Activated CD4-positive, alpha-beta T cell treated with anti-CD3 and anti-CD28 coated beads for 36 hours (primary cell): ENCODE measurements at places on chromosomes 1 and 21. TPM values are rescaled to one million over a fixed set of nuclear protein-coding genes. Genes with fewer than 3 reads are reported as not detected.

Gene CD247
- total RNA-seq = 149 TPM

Gene CD1E
- not detected for total RNA-seq

Gene CD101
- 0.60 TPM for total RNA-seq

Gene DYNLT4
- total RNA-seq = not detected

Gene BROX
- total RNA-seq = 42.9 TPM

Gene CTTNBP2NL
- 2.9 TPM for total RNA-seq

Gene OR10J1
- not detected for total RNA-seq

Gene GBP3
- total RNA-seq = 4.8 TPM

Gene ACKR1
- not detected for total RNA-seq

Gene MFAP2
- not detected for total RNA-seq

Gene COL16A1
- total RNA-seq = 0.09 TPM

Gene ZNF648
- total RNA-seq = not detected

Gene LCK
- total RNA-seq = 220 TPM

Gene COA7
- 11.0 TPM for total RNA-seq

Gene ZNF683
- not detected for total RNA-seq

Gene DOCK7
- total RNA-seq = 13.7 TPM
